Spleen (tissue), 13 donors: ENCODE measurements at places on chromosomes 4 and X. TPM values are rescaled to one million over a fixed set of nuclear protein-coding genes. Genes with fewer than 3 reads are reported as not detected.

GRCh38 chrX:105636667-105637066 is 185.7 kb upstream of the NRK start:
- no peak for DNase-seq

DNA sequence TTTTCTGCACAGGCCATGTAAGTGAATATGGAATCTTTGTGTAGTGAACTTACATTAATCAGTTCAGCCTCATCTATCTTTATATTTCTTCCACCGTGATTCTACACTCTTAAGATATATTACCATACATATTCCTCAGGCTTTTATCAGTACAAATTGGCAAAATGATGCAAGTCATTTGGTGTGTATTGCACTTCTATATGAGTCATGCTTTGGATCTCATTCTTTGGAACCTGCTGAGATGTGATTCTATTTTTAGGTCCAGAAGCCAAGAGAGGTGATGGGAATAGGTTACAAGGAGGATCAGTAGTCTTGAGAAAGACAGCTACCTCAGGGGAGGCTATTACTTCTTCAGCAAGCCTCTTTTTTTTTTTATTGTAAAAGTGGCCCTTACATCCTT is 204.4 kb downstream of the ZNF330 start:
- no peak for DNase-seq

The SATL1 gene
- total RNA-seq: not detected

The KCNE5 gene
- total RNA-seq: 0.63 TPM

The ZCCHC4 gene
- 12.4 TPM for total RNA-seq
